CD4-positive, alpha-beta T cell treated with Interleukin-6 at 100 ng/mL for 8 hours (primary cell): ENCODE measurements at places on chromosomes 16 and 17.

DNA sequence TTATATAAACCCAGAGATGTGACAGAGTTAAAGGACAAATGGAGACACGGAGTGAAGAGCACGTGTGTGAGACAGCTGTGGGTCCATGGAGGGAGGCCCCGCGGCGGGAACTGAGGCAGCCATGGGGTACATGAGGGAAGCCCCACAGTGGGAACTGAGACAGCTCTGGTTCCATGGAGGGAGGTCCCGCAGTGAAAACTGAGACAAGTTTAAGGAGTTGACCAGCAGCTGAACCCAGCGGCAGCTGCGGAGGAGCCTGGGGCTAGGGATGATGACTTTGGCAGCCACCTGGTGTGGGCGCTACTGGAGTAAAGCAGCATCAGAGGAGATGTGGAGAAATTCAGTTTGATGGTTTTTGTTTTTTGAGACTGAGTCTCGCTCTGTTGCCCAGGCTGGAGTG, 185.1 kb downstream of the RPTOR start:
- DNase-seq: no peak

DNA sequence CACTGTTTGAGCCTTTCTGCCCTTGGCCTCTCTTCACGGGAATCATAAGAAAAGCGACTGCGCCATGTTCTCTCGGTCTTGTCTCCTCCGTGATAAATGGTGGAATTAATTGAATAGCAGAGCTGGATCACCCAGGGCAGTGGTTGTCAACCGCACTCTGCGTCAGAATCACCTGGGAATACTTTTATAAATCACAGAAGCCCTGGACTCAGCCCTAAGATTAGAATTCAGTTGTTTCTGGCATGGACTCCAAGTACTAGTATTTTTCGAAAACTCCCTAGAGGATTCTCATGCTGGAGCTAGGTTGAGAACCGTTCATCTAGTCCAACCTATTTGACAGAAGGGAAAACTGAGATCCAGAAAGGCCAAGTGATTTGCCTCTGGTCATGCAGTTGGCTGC, 64.1 kb downstream of the SPACA3 start:
- no peak for DNase-seq

DNA sequence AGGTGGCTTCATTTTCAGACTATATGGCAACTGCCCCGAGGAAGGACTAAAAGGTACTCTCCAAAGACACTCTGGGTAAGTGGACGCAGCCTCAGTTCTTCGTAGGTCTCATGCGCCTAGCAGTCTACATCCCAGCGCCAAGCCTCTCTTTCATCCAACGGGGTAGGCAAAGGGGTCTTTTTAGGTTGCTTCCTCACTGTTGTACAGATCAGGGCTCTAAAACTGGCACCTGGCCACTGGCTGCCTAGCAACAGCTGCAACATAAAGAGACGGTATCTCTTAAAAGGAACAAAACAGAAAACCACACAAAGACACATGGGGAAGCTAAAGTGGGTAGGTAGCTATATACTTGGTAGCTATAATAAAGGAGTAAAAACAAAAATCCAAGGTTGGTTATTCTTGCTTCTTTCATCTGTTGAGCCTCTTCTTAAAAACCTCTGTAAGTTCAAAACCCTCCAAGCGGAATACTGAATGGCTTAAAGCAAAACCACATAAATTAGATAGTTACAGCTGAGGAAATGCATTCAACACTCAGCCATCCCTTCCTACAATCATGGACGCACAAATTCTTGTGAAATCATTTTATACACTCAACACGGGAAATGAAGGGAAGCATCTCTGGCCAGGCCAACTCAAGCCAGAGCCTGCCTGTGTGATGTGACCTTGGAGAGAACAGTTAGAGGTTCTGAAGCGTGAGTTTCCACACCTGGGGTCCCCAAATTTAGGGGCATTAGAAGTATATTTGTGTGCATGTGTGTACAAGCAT, 22.7 kb downstream of the CYTH1 start:
- DNase-seq: peak; percentile 81

GRCh38 chr17:16304830-16305229, 48.4 kb downstream of the CENPV start:
- DNase-seq: no peak

GRCh38 chr16:87780385-87780989, 14.7 kb upstream of the KLHDC4 start:
- peak; percentile 53 for DNase-seq

- no peak for DNase-seq
These were observed 713 bp downstream of the KNOP1 start for GRCh38 chr16:19717314-19717713.

- no peak for DNase-seq
These were observed 421.8 kb downstream of the UTP18 start for GRCh38 chr17:51682115-51682514.

DNA sequence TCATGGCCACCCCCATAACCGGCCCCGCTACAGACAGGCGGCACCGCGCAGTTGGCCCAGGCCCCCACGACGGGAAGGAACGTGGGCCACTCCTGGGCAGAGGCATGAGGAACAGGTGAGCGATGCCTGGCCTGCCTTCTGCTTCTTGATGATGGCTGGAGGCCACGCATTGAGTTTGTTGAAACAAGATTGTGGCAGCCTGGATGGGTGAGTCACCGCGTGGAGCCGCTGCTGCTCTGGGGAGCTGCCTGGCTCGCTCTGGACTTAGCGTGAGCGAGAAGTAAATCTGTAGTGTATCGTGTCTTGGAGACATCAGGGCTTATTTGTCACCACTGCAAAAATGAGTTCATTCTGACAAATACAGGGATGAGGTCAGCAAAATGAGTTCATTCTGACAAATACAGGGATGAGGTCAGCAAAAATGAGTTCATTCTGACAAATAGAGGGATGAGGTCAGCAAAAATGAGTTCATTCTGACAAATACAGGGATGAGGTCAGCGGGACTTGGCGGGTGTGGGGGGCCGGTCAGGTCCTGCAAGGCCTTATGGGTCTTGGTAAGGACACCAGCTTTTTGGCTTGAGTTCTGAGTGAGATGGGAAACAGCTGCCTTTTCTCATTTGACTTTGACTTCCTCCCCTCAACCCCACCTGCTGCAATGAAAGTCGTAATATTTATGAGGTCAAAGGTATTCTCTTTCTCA, 93.0 kb downstream of the SEC14L1 start:
- DNase-seq: no peak

- no peak for DNase-seq
These were observed 2.6 kb downstream of the ZC3H7A start for GRCh38 chr16:11794447-11794846.

GRCh38 chr16:70678898-70679670, 6.8 kb downstream of the MTSS2 start:
- DNase-seq: no peak

GRCh38 chr17:1197781-1198490, 18.2 kb upstream of the ABR start:
- DNase-seq: peak; percentile 70

- no peak for DNase-seq
These were observed 515 bp downstream of the CBFA2T3 start for GRCh38 chr16:88976366-88977017.

DNA sequence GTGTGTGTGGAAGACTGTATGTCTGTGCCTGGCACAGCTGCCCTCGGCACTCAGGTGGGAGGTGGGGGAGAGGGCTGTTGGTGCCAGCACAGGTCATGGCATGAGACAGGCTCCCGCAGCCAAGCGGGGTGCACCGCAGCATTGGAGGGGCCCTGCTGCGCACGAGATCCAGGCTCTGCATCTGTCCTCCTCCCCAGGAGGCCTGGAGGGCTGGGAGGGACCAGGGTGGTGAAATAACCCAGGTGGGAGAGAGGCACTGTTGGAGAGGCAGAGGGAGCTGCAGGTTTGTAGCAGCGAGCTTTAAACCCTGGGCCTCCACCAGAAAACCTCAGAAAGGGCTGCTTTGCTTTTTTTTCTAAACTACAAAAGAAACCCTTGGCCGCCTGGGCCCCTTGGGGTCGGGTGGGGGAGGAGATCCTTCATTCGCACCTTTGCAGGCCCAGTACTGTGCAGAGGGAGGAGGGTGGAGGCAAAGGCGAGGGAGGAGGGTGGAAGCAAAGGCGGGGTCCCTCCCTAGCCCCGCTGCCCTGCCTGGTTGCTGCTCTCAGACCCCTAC, 241.7 kb downstream of the SEC14L1 start:
- DNase-seq: peak; percentile 75
